ENCODE measurements at places on chromosomes 6 and 20.

DNA sequence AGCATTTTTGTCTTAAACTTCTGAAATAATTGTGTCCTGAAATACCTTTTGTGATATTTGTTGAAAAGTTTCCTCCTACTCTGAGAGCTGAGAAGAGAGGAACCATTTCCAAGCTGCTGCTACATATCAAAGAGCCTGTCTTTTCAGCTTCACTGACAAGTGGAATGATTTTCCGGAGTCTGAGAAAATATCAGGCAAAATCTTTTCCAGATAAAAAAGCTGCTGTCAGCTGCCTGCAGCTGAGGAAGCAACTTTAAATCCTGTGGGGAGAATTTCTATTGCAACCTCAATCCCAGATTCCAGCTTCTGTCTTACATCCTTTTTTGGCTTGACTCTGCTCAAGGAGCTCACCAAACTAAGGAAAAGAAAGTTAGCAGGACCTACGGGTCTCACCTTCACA is 904.3 kb downstream of the PHF3 start:
- no peak for DNase-seq

- DNase-seq: no peak
Measured at GRCh38 chr6:154754152-154754551, 20.9 kb downstream of the SCAF8 start.

- DNase-seq: no peak
Measured at GRCh38 chr20:44274303-44275017, 27.4 kb downstream of the GDAP1L1 start.

- no peak for DNase-seq
Measured at GRCh38 chr6:14921878-14922671, 323.8 kb upstream of the JARID2 start.

- no peak for DNase-seq
Measured at GRCh38 chr6:101226677-101227135, 166.8 kb upstream of the GRIK2 start.

- no peak for DNase-seq
Measured at GRCh38 chr6:26017632-26017966, 55.0 kb downstream of the TRIM38 start.

- DNase-seq: no peak
Measured at GRCh38 chr6:79040083-79040482, 38.0 kb downstream of the PHIP start.

GRCh38 chr20:49980140-49981008 is 2.4 kb upstream of the SNAI1 start:
- DNase-seq: no peak

- no peak for DNase-seq
Measured at GRCh38 chr6:3190056-3190455, 32.7 kb upstream of the TUBB2A start.

GRCh38 chr6:132933090-132933489 is 118.7 kb downstream of the RPS12 start:
- no peak for DNase-seq

DNA sequence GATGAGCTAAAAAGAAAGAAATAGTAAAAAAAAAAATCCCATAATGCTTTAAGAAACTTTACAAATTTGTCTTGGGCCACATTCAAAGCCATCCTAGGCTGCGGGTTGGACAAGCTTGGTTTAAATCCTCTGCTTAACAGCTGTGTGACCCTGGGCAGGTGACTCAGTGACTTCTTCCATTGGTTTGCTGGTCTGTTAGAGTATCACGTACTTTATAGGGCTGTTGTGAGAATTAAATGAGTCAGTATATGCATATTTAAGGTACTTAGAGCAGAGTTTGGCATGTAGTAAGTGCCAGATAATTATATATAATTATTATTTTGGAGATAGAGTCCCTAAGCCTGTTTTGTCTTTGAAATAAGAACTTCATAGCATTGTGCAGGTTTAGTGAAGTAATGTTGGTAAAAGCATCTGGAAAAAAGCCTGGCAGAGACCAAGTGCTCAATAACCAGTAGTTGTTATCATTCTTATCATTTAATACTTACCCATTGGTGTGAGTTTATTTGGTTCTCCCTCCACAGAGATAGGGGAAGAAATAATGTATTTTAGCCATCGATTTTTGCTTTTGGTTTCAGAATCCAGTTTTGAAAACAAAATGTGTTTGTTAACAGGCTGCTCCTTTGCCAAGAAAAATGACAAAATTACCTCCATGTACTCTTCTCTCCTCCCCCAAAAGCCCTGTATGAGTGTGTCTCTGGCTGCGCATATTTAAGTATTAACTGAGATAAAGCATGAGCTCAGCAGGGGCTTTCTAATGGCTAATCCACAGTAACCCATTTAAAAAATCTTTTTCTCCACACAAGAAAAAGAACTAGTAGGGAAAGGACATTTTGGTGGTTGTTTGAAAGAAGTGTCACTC is 67.2 kb downstream of the FOXO3 start:
- no peak for DNase-seq

DNA sequence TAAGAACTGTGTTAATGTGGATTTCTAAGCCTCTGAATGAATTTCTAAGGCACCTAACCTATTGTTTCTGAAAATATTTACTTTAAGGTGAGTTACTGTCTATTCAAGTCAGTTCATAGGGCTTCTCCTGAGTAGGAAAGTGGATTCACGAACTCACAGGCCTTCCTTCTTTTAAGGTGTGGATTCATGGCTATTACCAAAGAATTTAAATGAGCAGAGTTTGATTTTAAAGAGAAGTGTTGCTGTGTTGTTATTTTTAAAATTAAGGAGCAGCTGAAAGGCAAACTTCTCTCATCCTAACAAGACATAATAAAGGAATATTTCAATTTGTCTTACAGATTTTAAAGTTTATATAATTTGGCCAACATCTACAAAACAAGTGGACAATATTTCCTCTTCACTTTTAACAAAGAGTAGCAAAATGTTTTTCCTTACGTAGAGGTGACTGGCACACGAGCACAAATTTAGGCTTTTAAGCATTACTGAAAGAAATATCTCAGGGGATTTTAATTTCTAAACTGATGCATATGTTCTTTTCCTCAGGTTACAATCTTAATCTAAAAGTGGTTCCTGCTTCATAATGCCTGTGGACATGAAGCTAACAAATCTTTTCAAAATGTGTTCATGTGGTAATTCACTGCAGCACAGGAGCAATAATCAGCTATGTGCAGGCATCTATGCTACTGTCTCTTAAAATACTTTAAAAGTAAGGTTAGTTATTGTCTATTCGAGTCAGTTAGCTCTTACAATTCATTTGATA is 602 bp upstream of the TSPYL4 start:
- DNase-seq: no peak

DNA sequence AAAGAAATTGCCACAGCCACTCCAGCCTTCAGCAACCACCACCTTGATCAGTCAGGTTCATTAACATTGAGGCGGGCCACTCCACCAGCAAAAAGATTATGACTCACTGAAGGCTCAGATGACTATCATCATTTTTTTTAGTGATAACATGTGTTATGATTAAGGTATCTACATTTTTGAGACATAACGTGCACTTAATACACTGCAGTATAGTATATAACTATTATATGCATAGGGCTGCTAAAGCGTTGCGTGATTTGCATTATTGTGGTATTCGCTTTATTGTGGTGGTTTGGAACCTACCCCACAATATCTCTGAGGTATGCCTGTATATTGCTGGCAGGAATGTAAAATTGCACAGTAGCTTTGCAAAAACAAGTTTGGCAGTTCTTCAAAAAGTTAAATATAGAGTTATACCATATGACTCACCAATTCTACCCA is 6.8 kb upstream of the RIPK1 start:
- DNase-seq: no peak

DNA sequence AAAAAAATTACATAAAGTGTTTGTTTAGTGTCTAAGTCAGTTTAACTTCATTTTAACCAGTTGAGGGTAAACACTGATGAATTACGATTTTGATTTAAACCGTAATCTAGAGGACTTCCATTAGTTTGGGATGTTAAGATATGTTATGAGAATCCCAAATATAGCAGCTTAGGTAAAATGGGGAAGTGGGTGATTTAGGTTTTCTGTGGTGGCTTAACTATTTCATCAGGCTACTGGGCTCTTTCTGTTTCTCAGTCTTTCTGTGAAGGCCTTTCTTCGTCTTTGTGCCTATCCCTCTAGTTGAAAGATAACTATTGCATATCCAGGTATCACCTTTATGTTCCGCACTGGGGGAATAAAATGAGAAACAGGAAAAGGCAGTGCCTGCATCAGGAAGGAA is 27.9 kb downstream of the CENPW start:
- no peak for DNase-seq

DNA sequence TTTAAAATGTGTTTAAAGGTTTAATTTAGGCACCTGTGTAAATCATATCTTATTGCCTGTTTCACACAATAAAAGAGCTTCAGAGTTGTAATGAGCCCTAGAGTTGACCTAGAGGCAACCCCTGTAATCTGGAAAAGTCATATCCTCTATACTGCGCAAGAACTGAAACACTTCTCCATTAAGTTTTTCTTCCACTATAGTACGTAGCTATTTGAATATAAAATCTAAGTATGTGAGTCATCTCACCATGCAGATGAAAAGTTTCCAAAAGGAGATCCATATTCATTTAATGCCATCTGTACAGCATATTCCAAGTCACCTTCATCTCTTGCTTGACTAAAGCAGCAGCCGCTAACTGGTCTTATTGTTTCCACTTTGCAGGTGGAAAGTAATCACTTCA is 26.0 kb upstream of the TAAR1 start:
- no peak for DNase-seq

DNA sequence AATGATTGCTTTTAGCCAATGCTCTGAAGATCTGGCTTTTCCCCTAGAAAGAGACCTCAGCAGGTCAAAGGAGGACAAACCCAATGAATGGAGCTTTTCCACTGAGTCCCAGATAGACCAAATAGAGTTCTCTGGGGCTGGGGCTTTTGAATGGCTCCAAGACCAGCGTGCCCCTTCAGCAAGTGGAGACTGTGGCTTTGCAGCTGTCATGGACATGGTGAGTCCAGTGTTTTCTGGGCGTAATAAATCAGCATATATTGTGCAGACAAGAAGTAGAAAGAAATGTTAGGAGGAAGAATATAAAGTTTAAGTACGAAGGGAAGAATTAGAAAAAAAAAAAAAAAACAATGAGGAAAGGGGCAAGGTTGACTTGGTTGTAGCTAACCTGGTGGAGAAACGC is 28.1 kb downstream of the ULBP1 start:
- no peak for DNase-seq

DNA sequence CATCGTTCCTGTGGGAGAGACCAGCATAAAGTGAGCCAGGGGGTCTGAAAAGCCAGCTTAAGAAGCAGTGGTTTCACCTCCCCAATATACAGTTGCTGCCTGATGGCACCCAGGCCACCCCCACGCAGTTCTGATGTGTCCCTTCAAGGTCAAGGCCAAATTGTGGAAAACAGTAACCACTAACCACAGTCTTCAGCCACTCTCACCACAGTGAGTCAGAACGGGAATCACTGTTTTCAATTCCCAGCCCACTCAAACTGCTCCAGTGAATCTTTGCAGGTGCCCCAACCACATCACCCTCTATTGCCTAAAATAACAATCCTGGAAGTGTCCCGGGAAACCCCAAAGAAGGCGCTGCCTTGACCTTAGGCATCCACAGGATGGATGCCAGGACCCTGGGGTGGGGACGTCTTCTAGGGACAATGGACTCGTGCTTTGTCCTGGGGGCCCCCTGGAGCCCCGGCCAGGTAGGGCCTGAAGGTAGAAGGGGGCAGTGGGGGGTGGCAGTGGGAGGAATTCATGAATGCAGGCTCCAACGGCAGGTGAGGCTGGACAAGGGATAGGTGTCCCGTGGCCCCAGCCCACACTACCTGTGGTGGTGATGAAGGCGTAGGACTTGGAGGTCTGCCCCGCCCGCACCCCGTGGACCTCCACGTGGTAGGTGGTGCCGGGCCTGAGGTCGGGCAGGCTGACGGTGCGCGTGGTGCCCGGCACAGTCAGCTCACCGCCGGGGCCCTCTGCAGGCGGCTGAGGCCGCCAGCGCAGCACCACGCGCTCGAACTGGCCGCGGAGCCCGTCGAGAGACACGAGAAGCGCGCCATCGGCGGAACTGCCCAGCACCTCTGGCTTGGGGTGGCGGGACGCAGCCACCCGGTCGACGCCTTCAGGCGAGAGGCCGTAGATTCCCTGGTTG is 22.2 kb downstream of the TNXB start:
- no peak for DNase-seq

GRCh38 chr20:39029364-39029763 is 67.2 kb downstream of the DHX35 start:
- no peak for DNase-seq

GRCh38 chr20:45077559-45077958 is 23.4 kb downstream of the KCNS1 start:
- DNase-seq: no peak
